A549 treated with GW870086 at 1 μM for 4 hours (cell line): ENCODE measurements at places on chromosomes 5 and 9. TPM values are rescaled to one million over a fixed set of nuclear protein-coding genes. Genes with fewer than 3 reads are reported as not detected.

Gene SUSD3
- total RNA-seq: 0.65 to 1.1 TPM (median 0.83 TPM) in 5 replicates

Gene GABBR2
- 0.06 to 0.45 TPM (median 0.15 TPM) in 5 replicates for total RNA-seq

Gene CBY3
- not detected in 5 replicates for total RNA-seq

Gene PCDHB11
- total RNA-seq: 0.08 to 0.12 TPM (median 0.10 TPM) in 4 of 5 replicates, not detected in the other

Gene ANKRD18A
- total RNA-seq: 5.6 to 13.3 TPM (median 9.8 TPM) in 5 replicates

Gene SLC25A2
- not detected in 5 replicates for total RNA-seq

Gene KCNV2
- not detected in 5 replicates for total RNA-seq

Gene PAEP
- 0.41 to 0.47 TPM (median 0.45 TPM) in 4 of 5 replicates, not detected in the other for total RNA-seq

Gene ZDHHC11B
- total RNA-seq: 1.0 to 1.6 TPM (median 1.3 TPM) in 5 replicates

Gene CCDC187
- 0.01 TPM in 2 of 5 replicates, not detected in the others for total RNA-seq

Gene PHF24
- 0.07 to 0.29 TPM (median 0.16 TPM) in 5 replicates for total RNA-seq

Gene DBH
- total RNA-seq: not detected in 5 replicates

Gene LPAR1
- total RNA-seq: 14.2 to 17.9 TPM (median 15.0 TPM) in 5 replicates

Gene SPATA9
- not detected in 5 replicates for total RNA-seq

Gene COMMD10
- 33.6 to 39.6 TPM (median 36.1 TPM) in 5 replicates for total RNA-seq

Gene PDLIM4
- total RNA-seq: 0.57 to 2.0 TPM (median 0.79 TPM) in 5 replicates

Gene HAPLN1
- not detected in 5 replicates for total RNA-seq

Gene PCDHGB4
- total RNA-seq: 0.74 to 1.00 TPM (median 0.79 TPM) in 5 replicates

Gene STC2
- total RNA-seq: 37.0 to 50.7 TPM (median 39.2 TPM) in 5 replicates

Gene UGT3A1
- total RNA-seq: not detected in 5 replicates

Gene RNF180
- 0.16 to 0.35 TPM (median 0.29 TPM) in 5 replicates for total RNA-seq

Gene LHX6
- 0.85 to 1.5 TPM (median 1.1 TPM) in 5 replicates for total RNA-seq

Gene HRCT1
- total RNA-seq: 0.16 to 0.32 TPM (median 0.28 TPM) in 5 replicates

Gene ARSK
- total RNA-seq: 6.1 to 7.4 TPM (median 7.1 TPM) in 5 replicates

Gene ZDHHC11
- 12.3 to 21.6 TPM (median 17.7 TPM) in 5 replicates for total RNA-seq

Gene SEMA5A
- total RNA-seq: not detected in 5 replicates

Gene IFNA14
- total RNA-seq: not detected in 5 replicates

Gene FPGS
- total RNA-seq: 44.8 to 50.7 TPM (median 47.6 TPM) in 5 replicates

Gene PCDHB15
- total RNA-seq: 0.05 to 0.16 TPM (median 0.09 TPM) in 3 of 5 replicates, not detected in the others
